ENCODE measurements at places on chromosomes 2 and 18. TPM values are rescaled to one million over a fixed set of nuclear protein-coding genes. Genes with fewer than 3 reads are reported as not detected.
A peak's percentile ranks its signal among the peaks of the same experiment; 100 is the strongest.

ANKRD30BL gene
- total RNA-seq: 2.2 TPM

- H3K4me1 ChIP-seq: no peaks in the 10 kb centered on the region
Measured at GRCh38 chr2:41149054-41149453, 697.2 kb upstream of the SLC8A1 start.

DNA sequence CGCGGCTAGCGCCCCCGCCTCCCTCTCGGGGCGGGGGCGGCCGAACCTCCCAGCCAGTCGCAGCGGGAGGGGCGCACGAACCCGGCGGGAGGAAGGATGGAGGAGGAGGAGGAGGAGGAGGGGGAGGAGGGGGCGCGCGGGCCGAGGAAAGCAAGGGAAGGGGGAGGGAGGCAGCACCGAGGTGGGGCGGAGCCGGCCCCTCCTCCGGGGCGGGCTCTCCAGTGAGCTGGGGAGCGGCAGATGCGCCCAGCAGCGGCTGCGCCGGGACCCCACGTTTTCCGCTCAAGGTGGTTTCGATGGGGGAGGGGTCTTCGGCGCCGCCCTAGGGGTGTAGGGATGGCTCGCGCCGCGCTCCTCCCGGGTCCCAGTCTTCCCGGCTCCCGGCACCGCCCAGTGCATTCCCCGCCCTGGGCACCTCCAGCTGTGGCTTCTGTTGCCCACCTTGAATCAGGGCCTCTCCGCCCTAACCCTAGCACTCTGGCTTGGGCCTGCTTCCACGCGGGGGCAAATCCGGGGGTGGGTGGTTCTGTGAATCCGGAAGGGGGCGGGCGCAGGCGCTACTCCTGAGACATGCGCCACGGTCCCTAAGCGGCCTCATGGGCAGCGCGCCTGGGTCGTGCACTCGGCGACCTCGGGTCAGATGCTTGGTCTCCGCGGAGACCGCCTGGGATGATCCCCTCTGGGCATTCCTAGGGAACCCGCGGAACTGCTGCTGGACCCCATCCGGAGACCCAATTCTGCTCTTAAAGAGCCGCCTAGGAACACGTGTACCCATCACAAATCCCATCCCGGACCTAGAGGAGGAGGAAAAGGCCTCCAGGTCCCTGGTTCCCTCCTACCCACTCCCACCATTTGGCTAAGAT, at the start of gene FBXO41:
Gene FBXO41 (minus strand): TSS at position 183 of the 863 bp plus-strand sequence. CDS start 14,848 bp downstream, outside the sequence.
- H3K4me1 ChIP-seq: no peaks in the 10 kb centered on the region
- peak within 1 kb of the TSS; percentile 66 for H3K27ac ChIP-seq
- no peaks in the 10 kb centered on the region for H3K36me3 ChIP-seq
- peaks cover 3% of the 10 kb centered on the region for H3K27me3 ChIP-seq

DNA sequence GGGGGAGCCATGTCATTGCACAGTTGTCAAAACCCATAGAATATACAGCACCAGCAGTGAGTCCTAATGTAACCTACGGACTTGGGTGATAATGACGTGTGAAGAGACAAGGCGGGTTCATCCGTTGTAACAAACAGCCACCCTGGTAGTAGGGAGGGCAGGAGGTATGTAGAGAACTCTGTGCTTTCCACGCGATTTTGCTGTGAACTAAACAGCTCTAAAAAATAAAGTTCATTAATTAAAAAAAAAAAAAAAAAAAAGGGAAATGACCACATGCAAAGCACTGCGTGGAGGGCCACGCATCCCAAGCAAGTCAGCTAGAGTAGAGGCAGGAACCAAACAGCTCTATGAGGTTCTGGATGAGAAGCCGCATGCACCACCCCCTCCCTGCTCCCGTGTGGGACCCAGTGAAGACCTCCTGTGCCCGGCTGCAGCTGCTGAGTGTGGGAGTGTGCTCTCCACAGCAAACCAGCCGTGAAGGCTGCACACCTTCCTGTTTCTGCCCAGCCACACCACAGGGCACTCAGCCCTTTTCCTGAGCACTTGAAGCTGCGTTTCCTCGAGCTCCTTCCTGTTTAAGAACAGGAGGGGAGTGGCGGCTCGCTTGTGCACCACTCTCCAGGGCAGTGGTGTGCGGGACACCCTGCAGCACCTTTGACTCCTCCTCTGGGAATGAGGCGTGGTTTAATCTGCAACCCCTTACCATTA, 65.6 kb downstream of the ODC1 start:
- peaks cover 15% of the 10 kb centered on the region for H3K4me1 ChIP-seq
- no peak overlapping the region for H3K27ac ChIP-seq
- H3K4me3 ChIP-seq: no peak overlapping the region
- peak; percentile 25 for DNase-seq
- H3K27me3 ChIP-seq: no peaks in the 10 kb centered on the region
